ENCODE measurements at places on chromosomes 12 and 14. TPM values are rescaled to one million over a fixed set of nuclear protein-coding genes. Genes with fewer than 3 reads are reported as not detected.

Gene BDKRB2
- not detected for total RNA-seq

Gene EXOC3L4
- not detected for total RNA-seq

DNA sequence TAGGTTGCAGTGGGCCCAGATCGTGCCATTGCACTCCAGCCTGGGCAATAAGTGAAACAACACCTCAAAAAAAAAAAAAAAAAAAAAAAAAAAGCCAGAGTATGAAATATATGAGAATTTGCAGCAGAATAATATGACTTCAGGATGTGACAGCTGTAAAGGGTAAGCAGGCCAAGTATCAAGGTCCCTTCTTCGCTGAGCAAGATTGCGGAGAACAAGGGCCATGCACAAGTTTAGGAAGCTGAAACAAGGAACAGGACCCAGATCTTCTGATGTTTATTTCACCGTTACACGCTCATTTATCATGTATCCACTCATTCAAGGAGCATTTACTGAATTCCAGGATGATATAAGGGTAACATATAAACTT lies 659 bp upstream of the FOXJ2 start:
- no peak for DNase-seq

DNA sequence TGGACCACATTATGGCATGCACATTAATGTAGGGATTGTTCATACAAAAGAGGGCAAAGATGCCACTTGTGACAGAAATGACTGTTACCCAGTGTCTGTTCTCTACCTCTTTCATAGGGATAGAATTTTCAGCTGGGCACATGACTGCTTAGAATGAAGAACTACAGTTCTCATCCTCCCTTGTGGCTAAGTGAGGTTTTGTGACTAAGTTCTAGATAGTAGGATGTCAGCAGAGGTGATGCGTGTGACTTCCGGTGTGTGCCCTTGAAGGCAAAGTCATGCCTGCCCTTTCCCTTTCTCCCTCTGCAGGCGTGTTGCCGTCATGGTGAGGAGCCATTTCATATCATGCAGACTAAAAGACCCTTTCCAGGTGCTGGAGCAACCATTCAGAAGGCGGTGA lies 99.3 kb downstream of the CACNA1C start:
- DNase-seq, result no peak

- DNase-seq, result no peak
Measured at GRCh38 chr12:85484387-85484786, 204.4 kb downstream of the ALX1 start.

GRCh38 chr12:129870796-129871195 lies 33.0 kb downstream of the TMEM132D start:
- DNase-seq, result no peak

- DNase-seq, result no peak
Measured at GRCh38 chr12:52358575-52359350, 8.5 kb downstream of the KRT85 start.

- no peak for DNase-seq
Measured at GRCh38 chr12:101750152-101750551, 10.9 kb upstream of the SYCP3 start.
